EL (cell line): ENCODE measurements at places on chromosomes 1 and 21.

GRCh38 chr1:3219005-3219790, 150.2 kb downstream of the PRDM16 start:
- no peak for DNase-seq

DNA sequence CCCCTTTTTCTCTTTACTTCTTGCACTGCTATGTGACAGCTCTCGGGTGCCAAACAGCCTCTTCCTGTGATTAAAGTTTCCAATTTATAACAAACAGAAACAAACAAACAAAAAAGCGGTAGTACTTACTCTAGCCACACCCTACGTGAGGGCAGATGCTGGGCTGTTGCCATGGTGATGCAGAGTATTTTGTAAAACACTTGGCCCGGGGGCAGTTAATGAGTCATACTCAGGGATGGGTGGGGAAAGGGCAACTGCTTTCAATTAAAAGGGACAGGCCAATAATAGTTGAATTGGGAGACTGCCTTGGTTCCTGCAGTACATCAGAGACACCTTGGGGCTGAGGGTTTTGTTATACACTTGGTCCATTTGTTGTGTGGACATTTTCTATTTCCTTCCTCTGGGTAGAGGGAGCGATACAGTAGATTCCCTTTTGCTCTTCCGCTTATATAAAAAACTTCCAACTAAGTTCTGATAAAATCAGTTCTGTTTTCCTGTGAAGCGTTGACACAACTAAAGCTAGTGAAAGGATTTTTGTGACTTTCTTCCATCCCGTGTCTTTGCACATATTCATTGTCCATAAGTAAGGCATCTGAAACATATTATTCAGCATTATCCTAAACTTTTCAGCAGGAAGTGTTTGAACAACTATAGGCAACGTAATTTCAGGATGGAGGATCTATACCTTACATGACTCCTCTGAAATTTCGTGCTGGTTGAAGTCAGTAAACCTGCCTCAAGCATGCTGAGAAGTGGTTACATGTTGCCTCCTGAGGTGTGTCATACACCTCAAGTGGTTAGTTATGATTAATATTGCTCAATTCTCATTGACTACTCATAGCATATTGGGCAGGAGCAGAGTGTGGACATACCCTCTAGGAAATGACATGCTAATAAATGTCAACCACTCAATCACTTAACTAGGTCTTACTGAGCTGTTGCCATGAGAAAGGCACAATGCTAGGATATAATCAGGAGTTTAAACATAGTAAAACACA, 36.7 kb upstream of the THEM4 start:
- DNase-seq = peak; percentile 96

DNA sequence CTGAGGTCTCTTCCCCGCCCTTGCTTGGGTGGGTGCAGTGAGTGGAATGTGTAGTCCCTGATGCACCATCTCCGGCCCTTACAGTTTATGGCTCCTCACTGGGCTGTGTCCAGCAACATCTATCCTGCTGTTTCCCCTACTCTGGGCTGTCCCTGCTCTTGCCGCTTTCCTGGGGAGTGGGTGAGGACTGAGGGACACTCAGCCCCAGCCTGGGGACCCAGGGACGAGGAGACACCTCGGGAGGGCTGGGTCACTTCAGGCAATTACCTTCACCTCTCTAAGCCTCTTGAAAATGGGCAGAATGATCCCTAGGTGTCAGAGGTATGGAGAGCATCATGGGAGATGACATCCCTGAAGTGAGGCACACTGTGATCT, 13.6 kb upstream of the LRP8 start:
- no peak for DNase-seq

GRCh38 chr1:154400381-154400801, 4.8 kb upstream of the IL6R start:
- DNase-seq = no peak

DNA sequence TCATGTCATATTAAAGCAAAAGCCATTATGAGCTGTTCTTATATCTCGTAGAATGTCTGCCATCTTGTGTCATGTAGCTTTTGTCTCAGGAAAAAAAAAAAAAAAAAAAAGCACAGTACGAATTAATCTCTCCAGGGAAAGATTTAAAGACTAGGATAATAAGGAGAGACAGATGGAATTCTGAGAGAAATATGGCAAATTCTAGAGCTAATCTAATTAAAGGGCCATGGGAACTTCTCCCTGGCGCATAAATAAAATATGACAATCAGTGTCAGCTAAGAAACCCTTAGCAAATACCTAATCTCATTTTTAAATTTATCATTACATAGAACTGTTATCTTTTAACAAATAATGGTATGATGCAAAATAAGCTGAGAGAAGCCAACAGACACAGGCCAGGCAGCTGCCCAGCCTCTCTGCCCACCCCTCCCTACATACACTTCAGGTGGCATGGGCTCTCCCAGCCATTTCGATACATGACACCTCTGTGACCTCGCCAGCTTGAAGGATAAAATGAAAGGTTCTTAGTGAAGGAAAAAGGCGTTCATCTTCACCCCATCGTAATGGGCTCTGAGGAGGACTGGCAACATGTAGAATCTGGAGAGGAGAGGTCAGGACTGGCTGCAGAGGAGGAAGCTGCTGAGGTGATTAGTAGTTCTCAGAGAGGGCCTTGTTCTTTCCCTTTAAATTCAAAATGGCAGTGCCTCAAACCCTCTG, 39.8 kb downstream of the DISC1 start:
- DNase-seq = no peak

- DNase-seq = peak; percentile 31
Measured at GRCh38 chr1:108016451-108016920, 51.5 kb upstream of the VAV3 start.

DNA sequence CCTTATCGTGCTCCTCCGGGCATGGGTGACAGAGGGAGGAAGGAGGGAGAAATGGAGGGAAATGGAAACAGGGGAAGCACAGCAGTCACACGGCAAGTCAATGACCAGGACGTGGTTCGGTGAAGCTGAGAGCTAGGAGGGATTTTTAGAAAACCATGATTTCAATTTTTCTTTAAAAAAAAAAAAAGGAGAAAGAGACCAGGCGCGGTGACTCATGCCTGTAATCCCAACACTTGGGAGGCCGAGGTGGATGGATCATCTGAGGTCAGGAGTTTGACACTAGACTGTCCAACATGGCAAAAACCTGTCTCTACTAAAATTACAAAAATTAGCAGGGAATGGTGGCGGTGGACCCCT, 776 bp upstream of the TNFRSF9 start:
- peak; percentile 68 for DNase-seq

GRCh38 chr1:45531873-45532272, 10.2 kb upstream of the PRDX1 start:
- DNase-seq = no peak

DNA sequence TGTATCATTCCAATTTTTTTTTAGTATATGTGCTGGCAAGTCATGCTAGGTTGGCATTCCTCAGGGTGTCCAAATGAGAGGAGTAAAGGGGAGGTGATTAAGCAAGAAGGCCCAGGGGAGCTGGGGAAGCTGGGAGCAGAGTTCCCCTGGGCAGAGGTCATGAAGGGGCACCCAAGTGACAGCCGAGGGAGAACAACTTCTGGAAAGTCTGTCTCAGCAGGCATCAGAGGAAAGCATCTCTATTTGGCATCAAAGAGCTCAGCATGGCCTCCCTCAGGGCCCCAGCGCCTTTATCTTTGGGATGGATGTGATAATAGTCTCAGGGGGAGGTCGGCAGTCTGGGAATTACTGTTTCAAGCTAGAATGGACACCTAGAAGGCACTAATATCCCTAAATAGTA, 5.0 kb upstream of the ENO1 start:
- no peak for DNase-seq
